Mesothelial cell of epicardium (in vitro differentiated cells): ENCODE measurements at places on chromosomes 13 and 19.
A peak's percentile ranks its signal among the peaks of the same experiment; 100 is the strongest.

DNA sequence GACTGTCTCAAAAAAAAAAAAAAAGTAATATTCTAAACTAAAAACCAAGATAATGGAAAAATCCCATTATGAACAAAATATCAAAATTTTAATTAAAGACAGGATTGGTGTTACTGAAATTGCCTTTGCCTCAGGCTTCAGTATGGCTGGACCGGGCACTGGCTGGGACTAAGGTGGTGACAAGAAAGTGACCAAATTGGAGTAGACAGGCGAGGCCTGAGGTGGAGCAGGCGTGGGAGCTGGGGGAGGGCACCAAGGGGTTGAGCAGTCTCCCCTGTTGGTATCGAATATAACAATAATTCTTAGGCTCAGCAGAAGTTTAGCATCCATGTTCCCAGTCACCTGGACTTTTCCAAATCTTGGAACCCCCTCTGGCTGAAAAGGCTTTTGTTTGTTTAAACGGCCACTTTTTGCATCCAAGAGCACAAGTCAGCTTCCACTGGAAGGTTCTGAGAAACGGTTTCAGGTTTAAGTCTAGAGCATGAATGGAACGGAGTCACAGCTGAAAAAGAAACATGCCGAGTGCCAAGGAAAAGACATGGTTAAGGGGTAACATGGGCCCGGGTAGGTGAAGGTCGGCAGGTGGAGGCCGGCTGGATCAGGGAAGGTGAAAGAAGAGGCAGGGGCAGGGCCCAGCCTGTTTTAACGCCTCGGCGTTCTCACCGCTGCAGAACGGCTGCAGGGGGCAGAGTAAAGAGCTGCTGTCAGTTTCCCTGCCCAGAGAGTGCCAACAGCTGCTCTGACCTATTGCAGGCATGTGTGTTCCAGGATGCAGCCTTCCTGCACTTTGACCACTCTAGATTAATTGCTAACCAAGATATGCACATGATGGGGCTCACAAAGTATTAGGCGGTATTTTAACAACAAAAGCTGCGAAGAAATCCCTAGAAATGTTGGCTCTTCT lies 104.4 kb downstream of the TM9SF2 start:
- peaks cover 8% of the 10 kb centered on the region for H3K4me1 ChIP-seq
- no peak for DNase-seq
- H3K27me3 ChIP-seq = peaks cover 8% of the 10 kb centered on the region
- H3K27ac ChIP-seq = peak overlapping the region; percentile 86

DNA sequence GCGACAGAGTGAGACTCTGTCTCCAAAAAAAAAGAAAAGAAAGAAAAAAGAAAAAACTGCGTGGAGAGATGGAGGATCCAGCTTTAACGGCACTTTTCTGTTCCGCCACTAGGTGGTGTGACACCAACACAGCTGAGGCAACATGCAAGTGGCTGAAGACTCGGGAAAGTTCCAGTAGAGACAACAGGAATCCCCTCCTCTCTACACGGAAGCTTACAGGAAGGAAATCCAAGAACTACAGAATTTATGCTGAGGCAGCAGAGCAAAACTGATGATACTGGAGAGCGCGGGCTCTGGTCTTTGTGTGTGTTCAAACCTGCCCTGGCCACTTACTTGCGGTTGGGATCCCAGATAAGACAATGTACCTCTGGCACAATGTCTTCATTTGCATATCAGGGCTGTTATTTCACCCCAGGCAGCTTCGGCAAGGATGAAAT lies 9.9 kb downstream of the RANBP3 start:
- H3K36me3 ChIP-seq = no peaks in the 10 kb centered on the region
- peaks cover 33% of the 10 kb centered on the region for H3K4me1 ChIP-seq
- H3K4me3 ChIP-seq = no peak overlapping the region
- H3K27ac ChIP-seq = peak overlapping the region; percentile 92

DNA sequence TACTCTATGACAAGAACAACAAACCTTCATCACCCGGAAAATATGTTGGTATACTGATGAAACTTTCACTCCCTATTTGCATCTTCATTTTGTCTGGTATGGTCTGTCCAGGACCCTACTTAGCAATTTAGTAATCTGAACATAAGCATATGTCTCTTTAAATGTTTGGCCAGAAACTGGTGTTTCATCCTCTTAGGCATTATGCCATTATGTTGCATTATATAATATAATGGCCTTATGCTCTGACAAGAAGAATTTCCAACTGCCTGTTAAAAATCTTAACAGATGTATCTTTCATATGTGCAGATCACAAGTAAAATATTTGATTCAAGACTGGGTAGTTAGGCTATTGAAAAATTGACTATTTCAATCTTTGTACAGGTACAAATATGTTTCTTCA lies 610.6 kb upstream of the PRR20A start:
- no peak for DNase-seq
- H3K4me3 ChIP-seq = no peak overlapping the region
- H3K27me3 ChIP-seq = no peaks in the 10 kb centered on the region
- no peaks in the 10 kb centered on the region for H3K4me1 ChIP-seq

DNA sequence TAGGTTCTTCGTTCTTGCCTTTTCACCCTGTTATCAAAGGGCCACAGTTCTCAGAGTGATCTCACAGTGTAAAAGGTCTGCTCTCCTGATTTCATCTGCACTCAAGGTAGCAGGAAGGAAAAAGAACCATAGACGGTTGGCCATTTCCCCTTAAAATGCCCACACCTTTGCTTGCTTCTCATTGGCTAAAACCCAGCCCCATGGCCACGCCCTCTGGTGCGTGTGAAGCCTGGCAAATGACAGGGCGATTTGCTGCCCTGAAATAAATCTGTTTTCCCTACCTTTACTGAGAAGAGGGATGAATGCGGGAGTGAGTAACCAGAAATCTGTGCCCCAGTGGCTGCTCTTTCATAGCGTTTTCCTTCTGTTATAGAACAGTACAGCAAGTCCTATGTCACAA lies 269.3 kb downstream of the POU4F1 start:
- H3K27me3 ChIP-seq = peaks cover 43% of the 10 kb centered on the region
- no peaks in the 10 kb centered on the region for H3K36me3 ChIP-seq
- H3K4me3 ChIP-seq = no peak overlapping the region
- no peaks in the 10 kb centered on the region for H3K4me1 ChIP-seq
- no peak overlapping the region for H3K27ac ChIP-seq

DNA sequence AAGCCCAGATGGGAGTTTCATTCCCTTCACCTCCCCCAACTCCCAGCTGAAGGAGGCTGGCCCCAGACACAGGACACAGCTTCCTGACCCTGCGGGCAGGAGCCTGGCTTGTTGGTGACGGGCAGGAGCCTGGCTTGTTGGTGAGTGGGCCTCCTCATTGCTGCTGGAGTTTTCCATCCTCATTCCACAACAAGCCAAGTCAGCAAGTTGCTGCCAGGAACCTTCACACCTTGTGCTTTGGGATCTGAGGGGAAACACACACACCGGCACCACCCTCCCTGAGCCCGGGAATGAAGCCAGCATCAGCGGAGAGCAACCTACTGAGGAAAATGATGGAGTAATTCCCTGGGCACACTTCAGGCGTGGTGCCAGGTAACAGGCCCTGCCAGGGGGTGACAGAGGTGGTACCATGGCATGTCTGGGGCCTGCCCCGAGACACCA lies 74.9 kb downstream of the ALOX5AP start:
- no peak for DNase-seq
- no peaks in the 10 kb centered on the region for H3K27me3 ChIP-seq
- peak overlapping the region; percentile 37 for H3K27ac ChIP-seq
- H3K36me3 ChIP-seq = no peaks in the 10 kb centered on the region
- H3K4me3 ChIP-seq = no peak overlapping the region
- H3K4me1 ChIP-seq = peaks cover 18% of the 10 kb centered on the region

DNA sequence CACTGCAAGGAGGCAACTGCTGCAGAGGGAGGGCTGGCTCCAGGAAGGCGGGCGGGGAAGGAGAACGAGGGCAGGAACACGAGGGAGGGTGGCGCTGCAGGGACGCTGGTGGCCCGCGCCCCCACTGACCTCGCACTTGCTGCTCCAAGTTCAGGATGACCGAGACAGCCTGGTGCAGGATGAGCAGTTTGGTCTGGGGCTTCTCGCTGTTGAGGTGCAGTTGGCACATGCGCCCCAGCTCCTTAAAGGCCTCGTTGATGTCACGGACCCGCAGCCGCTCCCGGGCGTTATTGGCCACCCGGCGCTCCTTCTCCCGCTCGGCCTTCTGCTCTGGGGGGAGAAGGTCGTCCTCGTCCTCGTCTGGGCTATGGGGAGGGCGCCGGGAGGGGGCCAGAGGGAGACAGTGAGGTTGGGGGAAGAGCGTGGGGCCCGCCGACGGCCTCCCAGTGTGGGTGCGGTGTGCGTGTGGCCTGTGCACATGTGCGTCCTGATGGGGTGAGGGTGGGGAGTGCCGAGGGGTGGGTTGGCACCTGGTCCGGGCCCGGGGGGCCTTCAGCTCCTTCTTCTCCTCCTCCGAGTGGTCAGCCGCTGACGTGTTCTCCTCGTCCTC lies 10.0 kb upstream of the UQCR11 start:
- no peak for DNase-seq
- no peak overlapping the region for H3K4me3 ChIP-seq
- no peaks in the 10 kb centered on the region for H3K27me3 ChIP-seq
- no peaks in the 10 kb centered on the region for H3K4me1 ChIP-seq
- peaks cover 45% of the 10 kb centered on the region for H3K36me3 ChIP-seq
